AG04450 (cell line): ENCODE measurements at places on chromosomes 13 and 19.

GRCh38 chr13:43432958-43433357 is 353.8 kb downstream of the ENOX1 start:
- no peak for DNase-seq

GRCh38 chr19:41607668-41608067 is 19.2 kb downstream of the CEACAM4 start:
- no peak for DNase-seq

DNA sequence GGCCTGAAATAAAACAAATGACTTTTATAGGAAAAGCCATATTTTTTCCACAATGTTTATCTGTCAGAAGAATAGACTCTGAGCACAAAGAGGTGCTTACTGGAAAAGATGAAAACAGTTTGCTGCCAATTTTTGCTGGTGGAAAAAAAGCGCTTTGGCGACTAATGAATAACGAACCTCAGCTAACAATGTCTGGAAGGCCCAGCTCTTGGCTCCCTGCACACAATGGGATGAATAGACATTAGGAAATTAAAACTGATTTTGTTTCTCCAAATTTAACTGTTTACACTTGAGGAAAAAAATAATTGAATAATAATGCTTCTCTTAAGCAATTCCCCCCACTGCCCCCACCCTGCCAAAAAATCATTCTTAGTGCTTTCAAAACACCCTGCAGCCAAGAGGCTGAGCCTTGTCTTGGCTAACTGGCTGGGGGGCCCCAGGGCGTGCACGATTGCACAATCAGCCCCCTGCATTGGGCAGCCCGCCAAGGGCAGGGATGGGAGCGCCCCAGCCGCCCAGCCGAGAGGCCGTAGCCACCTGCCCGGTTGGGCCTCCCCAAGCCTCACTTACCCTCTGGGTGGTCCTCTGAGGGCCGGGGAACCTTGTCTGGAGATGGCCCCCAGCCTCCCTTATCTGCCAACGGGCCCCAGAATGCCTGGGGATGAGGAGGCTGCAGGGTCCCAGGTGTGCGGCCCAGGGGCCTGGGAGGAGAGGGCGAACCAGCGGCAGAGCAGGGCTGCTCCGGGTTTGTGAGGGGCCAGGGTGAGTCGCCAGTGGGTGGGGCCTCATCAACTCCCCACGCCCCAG is 16.8 kb downstream of the CEBPG start:
- no peak for DNase-seq

DNA sequence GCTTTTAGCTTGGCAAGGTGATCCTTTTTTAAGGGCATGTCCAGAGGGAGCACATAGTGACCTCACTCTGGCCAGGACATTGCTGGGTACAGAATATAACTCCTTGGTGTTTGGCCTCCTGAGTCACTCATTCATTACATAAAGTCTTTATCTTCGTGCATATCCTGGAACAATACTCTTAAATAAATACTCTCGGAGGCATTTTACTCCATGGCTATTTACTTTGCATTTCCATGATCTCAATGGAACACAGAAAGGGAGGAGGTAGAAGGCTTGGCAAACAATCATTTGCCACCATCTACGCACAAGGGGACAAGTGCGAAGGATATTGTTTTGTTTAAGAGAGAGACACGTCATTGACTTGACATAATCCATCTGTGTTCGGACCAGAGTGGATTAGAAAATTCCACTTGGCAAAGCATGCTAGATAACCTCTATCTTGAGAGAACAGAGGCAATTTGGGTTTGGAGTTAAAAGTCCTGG is 210.0 kb downstream of the IRS2 start:
- DNase-seq = no peak

DNA sequence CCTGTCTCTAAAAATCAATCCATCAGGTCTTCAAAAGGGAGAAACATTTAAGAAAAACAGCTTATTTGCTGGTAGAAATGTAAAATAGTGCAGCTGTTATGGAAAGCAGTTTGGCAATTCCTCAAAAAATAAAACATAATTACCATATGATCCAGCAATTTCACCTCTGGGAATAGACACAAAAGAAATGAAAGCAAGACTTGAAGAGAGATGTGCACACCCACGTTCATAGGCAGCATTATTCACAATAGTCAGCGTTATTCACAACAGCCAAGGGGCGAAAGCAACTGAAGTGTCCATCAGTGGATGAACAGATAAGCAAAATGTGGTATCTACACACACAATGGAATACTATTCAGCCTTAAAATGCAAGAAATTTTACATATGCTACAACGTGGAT is 45.1 kb upstream of the DOCK9 start:
- no peak for DNase-seq

DNA sequence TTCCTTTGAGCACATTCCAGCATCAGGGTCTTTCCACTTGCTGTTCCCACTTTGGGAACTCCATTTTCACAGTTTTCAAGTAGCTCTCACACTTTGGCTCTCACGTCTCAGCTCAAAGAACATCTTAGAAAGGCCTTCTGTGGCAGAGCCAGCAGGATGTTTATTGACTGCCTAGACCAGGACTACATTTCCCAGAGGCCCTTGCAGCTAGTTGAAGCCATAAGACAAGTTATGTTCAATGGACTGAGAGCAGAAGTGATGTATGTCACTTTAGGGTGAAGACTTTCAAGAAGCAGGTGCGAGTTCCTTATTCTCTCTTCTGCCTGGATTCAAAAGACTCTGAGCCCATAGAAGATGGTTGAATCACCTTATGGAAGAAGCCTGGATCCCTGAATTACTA is 4.3 kb upstream of the HAUS5 start:
- DNase-seq = no peak

- DNase-seq = no peak
Observed at GRCh38 chr13:31380715-31381114, 180.9 kb downstream of the B3GLCT start.

DNA sequence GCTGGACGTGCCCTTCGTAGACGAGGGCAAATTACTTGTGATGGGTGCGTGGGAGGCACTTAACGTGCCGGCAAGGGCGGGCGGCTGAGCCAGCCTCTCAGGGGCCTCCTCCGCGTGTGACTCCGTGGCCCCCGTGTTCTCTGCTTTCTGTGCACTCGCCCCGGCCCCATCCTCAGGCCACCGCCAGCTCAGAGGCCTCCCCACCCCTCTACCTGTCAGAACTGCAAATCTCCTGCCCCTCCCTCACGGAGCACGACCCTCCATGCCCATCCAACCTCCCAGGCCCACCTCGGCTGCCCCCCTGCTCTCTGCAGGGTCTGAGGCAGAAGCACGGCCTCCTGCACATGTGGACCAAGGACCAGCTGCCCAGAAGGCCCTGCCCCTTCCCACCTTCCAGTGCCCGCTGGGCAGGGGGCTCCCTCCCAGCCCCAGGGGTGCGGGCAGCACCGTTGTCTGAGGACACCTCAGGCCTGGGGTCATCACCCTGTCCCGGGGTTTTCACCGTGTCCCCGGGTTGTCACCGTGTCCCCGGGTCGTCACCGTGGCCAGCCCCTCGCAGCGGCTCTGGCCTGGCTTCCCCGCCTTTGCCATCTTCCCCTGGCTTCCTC is 44.5 kb downstream of the TMEM255B start:
- DNase-seq = no peak
